K562 (cell line): ENCODE measurements at places on chromosomes 11 and 22. TPM values are rescaled to one million over a fixed set of nuclear protein-coding genes. Genes with fewer than 3 reads are reported as not detected.

GRCh38 chr11:134780486-134781147, 368.6 kb upstream of the B3GAT1 start:
- no peak for DNase-seq

DNA sequence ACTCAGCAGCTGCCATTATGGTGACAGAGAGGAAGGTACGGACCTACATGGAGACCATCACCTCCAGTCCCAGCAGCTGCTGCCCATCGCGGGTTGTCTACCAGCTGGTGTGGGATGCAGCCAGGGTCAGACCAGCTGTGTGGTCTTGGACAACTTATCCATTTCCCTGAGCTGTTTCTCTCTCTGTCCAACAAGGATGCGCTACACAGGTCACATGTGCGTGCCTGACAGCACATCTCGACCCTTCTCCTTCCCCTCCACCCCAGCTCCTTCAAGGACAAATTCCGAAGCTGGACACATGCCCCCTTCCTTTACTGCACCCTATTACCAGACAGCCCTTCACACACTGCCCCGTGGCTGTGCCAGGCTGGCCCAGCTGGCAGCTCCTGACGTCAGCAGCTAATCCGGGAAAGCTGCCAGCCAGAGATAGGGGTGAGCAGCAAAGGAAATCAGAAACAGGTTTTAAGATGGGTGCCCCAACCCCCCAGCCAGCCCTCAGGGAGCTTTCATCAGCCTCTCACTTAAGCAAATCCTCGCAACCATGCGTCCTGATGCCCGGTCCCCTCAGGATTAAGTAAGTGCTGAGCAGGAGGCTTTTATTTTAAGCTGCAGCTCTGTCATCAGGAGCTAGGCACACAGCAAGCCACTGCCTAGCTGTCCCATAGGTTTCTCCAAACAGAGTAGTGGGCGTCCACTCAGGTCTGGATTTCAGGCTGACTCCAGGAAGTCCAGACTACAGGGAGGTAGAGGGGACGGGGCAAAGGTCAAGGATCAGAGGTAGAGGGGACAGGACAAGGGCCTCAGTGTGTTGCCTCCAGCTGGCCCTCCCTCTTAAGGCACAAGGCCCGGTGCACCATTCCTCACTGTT, 20.3 kb downstream of the TEF start:
- no peak for DNase-seq

GRCh38 chr11:2178906-2179494, 7.4 kb upstream of the TH start:
- no peak for DNase-seq

GRCh38 chr11:32478277-32478731, 43.0 kb upstream of the WT1 start:
- no peak for DNase-seq

DNA sequence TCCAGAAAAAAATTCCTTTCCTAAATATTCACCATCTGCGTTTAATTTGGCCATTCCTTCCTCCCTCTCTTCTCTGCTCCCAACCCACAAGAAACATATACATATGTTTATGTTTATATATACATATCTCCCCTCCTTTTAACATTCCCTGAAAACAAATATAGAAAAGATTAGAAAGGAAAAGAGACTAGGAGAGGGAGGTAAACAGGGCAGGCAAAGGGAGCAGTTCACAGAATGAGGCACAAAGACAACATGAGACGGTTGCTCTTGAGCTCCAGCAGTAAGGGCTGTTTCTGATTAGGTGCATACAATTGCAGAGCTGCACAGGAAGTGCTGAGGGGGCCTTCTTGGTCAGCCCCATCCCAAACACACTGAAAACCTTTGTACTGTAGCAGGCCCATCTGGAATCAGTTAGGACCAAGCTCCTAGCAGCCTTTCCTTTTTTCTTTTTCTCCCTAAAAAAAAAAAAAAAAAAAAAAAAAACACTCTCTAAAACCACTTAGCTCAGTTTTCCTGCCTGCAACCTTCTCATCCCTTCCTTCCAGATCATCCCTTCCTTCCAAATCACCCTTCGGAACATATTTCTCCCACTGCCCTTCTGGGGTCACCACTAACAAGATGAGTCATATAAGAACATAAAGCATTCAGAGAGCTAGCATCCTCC, 57.0 kb downstream of the RBFOX2 start:
- DNase-seq, result no peak

Gene PLA2G3
- 0.64 and 0.98 TPM in 2 replicates for total RNA-seq

Gene NAGA
- 20.0 and 20.4 TPM in 2 replicates for total RNA-seq
